ENCODE measurements at places on chromosomes 5 and 9.

DNA sequence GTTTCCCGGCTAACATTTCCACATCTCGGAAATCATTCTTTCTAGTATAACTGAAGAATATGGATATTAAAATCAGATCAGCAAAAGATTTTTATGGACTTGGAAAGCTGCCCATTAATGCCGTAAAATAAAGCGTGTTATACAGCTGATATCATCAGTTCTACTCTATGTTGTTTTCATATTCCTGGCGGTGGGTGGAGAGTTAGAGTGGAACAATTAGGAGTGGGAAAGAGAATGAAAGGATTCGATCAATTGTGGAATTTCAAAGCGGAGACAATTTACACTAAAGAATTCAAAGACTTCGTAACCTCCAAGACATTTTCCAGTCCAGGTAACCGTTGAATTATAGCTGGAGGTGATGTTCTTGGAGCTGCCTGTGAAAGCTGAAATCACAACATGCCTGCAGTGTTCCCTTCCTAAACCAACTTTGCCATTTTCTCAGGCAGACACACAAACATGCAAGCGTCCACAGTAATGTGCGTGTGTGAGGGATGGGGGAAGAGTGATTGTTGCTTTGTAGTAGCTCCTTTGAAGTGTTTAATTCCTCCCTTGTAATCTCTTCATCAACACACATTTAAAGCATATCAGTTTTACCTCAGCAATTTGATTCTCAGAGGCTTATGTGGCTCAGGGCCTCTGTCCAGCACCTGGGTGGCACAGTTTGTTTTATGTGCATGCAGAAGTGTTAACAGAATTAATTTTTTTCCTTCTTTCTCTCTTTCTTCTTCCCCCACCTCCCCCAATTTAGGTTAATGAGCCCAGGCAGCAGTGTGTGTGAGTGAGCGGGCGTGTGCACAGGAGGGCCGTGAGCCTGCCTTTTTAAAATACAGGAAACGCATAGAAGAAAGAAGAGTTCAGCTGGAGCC is 544.1 kb downstream of the RAB3C start:
- no peak for DNase-seq

- DNase-seq, result no peak
Measured at GRCh38 chr5:36689225-36689624, 82.8 kb downstream of the SLC1A3 start.

- DNase-seq, result no peak
Measured at GRCh38 chr9:129720865-129721545, 31.8 kb downstream of the PTGES start.

GRCh38 chr5:123786411-123786810 is 274.4 kb downstream of the CSNK1G3 start:
- no peak for DNase-seq

DNA sequence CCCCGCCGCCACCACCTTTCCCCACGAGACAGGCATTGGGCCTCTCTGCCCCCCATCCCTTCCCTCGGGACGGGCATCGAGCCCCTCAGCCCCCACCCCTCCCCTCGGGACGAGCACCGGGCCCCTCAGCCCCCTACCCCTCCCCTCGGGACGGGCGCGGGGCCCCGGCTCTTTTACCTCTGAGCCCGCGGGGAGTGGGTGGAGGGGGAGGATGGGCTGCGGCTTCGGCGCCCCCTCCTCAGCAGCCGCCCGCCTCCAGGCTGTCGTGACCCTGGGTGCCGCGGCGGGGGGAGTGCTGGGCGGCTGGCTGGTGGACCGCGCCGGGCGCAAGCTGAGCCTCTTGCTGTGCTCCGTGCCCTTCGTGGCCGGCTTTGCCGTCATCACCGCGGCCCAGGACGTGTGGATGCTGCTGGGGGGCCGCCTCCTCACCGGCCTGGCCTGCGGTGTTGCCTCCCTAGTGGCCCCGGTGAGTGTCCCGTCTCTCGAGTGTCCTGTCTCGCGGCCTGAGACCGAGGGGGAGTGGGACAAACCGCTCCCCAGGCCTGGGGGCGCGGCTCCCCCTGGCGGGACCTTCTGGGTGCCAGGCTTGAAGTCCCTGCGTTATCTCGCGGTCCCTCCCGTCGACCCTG is 791 bp downstream of the SLC2A8 start:
- no peak for DNase-seq

- DNase-seq, result no peak
Measured at GRCh38 chr5:54679686-54680085, 162.1 kb downstream of the SNX18 start.

- DNase-seq, result no peak
Measured at GRCh38 chr9:81827616-81828296, 100.5 kb upstream of the SPATA31D4 start.

GRCh38 chr9:20591223-20591622 is 31.1 kb downstream of the MLLT3 start:
- no peak for DNase-seq

GRCh38 chr9:1474671-1475070 is 424.5 kb downstream of the DMRT2 start:
- DNase-seq, result no peak

- DNase-seq, result no peak
Measured at GRCh38 chr5:159527546-159528254, 197.4 kb upstream of the IL12B start.

GRCh38 chr9:76370396-76371023 is 23.7 kb downstream of the RFK start:
- DNase-seq, result no peak

DNA sequence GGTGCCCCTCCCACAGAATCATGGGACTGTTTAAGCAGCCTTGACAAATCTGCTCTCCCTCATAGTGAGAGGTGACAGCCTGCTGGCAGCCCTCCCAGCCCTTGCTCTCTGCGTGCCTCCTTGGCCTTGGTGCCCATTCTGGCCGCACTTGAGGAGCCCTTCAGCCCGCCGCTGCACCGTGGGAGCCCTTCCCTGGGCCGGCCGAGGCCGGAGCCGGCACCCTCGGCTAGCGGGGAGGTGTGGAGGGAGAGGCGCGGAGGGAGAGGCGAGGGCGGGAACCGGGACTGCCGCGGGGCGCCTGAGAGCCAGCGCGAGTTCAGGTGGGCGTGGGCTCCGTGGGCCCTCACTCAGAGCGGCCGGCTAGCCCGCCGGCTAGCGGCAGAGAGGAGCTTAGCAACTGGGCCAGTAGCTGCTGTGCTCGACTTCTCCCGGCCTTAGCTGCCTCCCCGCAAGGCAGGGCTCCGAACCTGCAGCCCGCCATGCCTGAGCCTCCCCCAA is 125.9 kb upstream of the MYO10 start:
- DNase-seq, result no peak

GRCh38 chr5:134029156-134029555 is 24.4 kb upstream of the VDAC1 start:
- no peak for DNase-seq

- DNase-seq, result no peak
Measured at GRCh38 chr5:42677156-42677842, 79.3 kb upstream of the CCDC152 start.

GRCh38 chr9:113677057-113677456 is 199.1 kb upstream of the ZNF618 start:
- no peak for DNase-seq

DNA sequence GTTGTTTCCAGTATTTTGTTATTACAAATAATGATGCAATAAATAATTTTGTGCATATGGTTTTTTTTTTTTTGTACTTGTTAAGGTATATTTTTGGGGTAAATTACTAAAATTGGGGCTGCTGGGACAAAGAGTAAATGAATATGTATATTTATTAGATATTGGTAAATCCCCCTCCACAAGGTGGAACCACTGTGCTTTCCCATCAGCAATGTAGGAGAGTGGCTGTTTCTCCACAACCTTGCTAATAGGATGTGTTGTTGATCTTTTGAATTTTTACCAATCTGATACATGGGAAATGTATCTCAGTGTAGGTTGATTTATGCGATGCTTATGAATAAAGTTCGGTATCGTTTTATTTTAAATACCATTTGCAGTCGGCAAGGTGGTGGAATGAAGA is 118.1 kb downstream of the TRPM3 start:
- no peak for DNase-seq

- DNase-seq, result no peak
Measured at GRCh38 chr5:31916327-31916726, 257.8 kb downstream of the GOLPH3 start.

DNA sequence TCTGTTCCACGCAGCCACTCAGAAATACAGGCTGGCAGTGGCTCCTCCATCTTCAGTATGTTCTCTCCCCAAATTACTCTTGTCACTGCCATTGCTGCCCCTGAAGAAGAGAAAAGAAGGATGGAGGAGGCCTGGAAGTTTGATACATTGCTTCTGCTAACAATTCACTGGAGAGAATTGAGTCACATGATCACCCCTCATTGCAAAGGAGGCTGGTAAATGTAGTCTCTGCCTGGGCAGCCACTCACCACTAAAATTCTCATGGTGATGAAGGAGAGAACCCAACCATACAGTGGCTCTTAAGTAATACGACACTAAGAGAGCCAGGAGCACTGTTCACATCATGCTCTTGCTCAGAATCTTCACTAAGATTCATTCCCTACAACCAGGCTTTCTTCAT is 112.0 kb downstream of the DOCK8 start:
- no peak for DNase-seq

DNA sequence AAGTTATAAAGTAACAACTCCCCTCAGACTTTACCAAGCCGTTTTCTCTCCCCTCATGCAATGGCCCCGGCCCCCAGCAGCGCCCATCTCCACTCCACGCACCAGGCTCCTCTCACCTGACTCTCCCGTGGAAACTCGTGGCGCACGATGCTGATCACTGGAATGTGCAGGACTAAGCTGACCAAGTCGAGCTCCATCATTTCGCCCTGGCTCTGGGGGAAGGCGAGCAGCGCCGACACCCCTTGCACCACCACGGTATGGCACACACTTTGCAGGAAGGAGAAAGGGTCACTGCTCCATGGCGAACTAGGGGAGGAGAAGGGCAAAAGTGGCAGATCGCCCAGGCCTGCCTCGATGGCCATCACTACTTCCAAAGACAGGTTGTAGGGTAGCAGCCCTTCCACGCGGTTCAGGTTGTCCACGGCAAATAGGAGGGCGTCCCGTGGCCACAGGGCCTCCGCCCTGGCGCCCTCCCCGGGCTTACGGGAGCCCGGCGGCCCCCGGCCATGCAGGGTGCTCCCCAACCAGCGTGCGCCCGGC is 1.2 kb downstream of the GRIN3A start:
- no peak for DNase-seq

GRCh38 chr9:81664638-81665222 is 24.6 kb downstream of the TLE1 start:
- no peak for DNase-seq

DNA sequence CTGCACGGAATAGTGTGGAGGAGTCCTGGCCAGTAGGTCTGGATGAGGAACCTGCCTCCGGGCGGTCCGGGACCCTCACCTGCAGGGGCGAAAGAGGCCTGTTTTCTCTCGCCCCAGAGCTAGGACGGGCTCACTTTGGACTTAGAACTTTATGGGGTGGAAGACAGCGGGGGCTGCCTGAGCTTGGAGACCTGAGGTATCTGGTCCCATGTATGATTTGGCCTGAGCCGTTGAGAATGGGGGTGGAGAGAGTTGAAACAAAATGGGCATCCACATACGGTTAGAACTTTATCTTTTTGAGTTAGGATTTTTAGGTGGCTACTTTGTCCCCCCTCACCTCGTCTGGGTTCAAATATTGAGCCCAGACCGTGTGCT is 681 bp upstream of the ETF1 start:
- DNase-seq, result no peak

GRCh38 chr9:93588641-93589609 is 12.5 kb downstream of the PHF2 start:
- no peak for DNase-seq

- DNase-seq, result no peak
Measured at GRCh38 chr5:136626531-136626930, 261.2 kb upstream of the TRPC7 start.

- DNase-seq, result no peak
Measured at GRCh38 chr9:37456817-37457216, 8.4 kb downstream of the ZBTB5 start.

- no peak for DNase-seq
Measured at GRCh38 chr9:4936823-4937222, 48.2 kb upstream of the JAK2 start.

GRCh38 chr5:137035480-137035878 is 463.6 kb downstream of the SPOCK1 start:
- no peak for DNase-seq

GRCh38 chr5:105501315-105501714 is 1938.7 kb upstream of the NUDT12 start:
- DNase-seq, result no peak

DNA sequence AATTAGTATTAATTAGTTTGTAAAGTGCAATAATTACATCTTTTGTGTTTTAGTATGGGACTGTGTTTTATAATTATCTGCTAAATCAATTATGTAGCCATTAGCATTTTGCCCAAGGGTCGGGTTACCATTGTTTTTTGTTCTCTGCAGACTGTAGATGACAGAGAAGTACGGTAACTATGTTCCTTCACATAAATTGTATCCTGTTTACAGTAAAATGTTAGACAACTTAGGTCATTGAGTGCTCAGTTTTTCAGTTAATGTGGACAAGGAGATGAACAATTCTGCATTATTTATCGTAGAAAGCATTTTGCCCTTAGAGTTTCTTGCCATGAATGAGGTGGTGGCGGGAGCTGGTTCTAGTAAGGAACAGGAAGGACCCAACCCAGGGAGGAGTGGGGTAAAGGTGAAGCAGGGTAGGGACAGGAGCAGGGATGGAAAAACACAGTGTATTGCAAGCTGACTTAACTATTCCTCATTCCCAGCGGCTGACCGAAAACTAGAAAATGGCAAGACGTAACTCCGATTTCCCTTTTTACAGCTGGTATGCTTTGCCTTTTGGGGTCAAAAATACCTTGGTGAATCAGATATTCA is 243.7 kb upstream of the SLC24A2 start:
- DNase-seq, result no peak

DNA sequence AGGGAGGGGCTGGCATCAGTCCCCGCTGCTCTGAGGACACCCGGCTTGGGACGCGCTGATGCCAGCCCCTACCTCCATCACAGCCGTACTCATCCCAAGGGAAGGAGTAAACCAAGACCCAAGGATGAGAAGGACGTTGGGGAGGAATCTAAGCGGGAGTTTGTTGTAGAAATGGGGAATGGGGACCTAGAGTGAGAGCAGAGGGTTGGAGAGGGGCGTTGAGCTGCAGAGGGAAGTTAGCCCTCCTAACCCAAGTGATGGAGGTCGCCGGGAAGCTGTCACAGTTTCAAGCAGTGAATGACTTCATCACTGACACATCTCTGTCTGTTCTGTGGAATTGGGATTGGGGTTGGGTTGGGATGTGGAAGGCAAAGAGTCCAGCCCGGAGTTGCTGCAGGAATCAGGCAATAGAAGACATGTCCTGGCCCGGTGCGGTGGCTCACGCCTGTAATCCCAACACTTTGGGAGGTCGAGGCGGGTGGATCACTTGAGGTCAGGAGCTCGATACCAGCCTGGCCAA is 759 bp upstream of the SUSD1 start:
- no peak for DNase-seq

DNA sequence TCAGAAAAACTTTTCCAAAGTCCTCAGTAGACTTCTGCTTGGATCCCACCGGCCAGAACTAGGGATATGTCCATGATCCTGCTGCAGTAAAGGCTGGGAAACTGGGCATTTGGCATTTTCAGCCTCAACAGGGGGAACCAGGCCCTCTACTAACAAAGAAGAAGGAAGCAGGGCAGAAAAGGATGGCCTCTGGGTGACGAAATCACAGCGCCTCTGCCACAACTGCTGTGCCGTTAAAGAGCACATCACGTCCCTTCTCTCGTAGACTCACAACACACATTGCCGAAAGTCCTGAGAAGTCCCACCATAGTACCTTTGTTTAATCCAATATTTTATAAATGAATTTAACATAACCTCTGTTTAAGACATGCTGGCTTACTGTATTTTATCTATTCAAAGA is 10.4 kb upstream of the AFAP1L1 start:
- no peak for DNase-seq
